ENCODE measurements at places on chromosomes 12 and 14.

- DNase-seq = no peak
Observed at GRCh38 chr12:121404734-121405133, 4.8 kb downstream of the RNF34 start.

DNA sequence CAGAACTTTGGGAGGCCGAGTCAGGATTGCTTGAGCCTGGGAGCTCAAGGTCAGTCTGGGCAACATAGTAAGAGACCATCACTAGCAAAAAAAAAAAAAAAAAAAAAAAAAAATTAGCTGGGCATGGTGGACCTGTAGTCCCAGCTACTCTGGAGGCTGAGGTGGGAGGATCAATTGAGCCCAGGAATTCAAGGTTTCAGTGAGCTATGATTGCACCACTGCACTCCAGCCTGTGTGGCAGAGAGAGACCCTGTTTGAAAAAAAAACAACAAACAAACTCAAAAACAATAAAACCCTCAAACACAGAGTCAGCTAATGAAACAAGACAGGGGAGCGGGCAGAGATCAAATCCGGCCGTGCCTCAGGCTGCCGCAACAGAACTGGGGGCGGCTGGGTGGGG lies 41.7 kb upstream of the DLK1 start:
- no peak for DNase-seq

GRCh38 chr14:94517641-94518257 lies 8.5 kb upstream of the SERPINA12 start:
- no peak for DNase-seq

DNA sequence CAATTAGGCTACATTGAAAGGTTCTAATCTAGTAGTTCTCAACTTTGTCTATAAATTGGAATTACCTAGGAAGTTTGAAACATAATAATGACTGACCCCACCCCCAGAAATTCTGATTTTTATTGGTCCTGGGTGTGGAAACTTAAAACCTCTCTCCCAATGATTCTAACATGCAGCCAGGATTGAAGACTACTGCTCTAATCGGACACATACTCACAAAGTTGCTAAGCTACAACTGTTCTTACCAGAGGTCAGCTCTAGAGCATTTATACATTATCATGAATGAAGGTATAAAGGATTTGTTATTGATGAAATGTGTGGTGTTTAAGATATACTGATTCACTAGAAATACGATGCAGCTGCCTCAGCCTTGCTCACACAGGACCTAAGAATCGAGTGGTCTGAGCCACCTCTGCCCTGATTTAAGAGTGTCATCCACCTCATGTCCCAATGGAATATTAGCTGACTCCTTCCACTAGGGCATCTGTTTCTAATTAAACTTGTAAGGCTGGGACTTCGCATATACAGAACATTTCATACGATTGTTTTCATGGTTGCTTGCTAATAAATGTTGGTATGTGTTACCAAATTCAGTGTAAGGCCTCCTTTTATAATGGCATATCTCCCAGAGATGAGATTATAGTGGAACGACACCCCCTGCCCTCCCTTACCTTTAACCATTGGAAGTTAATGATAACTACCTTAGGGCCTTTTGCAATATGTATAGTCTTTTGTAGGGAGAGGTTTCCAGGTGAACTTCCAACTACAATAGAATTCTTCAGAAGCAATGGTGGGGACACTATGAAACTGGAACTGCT lies 410.8 kb upstream of the PDE3A start:
- no peak for DNase-seq

- DNase-seq = no peak
Observed at GRCh38 chr14:85461432-85462133, 68.4 kb upstream of the FLRT2 start.

DNA sequence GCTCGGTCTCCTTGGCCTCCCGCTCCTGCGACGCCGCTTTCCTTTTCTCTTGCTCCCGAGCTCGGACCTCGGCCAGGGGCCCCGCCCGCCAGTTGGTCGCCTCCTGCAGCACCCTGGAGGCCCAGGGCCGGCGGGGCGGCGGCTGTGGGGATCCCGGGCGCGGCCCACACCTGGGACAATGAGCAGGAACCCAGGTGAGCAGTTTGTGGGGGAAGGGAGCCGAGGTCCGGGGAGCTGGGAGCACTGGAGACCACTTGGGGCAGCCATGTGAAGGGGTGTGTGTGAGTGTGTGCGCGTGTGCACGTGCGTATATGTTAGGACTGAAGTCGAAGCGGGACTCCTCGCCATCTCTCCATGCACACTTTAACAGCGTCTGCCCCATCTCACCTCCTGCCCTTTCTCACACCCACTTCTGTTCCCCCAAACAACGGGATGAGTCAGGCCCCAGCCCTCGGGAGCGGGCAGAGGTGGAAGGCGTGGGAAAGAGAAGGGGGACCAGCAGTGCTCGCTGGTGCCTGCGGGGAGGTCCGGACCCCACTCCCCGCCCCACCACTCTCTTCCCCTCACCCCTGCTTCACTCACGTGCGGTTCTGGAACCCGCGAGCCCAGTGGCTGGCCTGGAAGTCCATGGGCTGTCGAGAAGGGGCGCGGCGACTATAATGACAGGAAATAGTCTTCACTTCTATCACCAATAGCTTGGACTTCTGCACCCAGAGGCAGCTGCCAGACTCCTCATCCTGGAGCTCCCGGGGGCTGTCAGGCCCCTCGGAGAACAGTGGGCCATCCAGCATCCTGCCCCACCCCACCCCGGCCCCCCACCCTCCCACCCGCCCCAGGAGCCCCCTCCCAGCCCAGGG lies 450 bp downstream of the DDN start:
- no peak for DNase-seq

- no peak for DNase-seq
Observed at GRCh38 chr12:24948420-24948756, 513 bp downstream of the BCAT1 start.

DNA sequence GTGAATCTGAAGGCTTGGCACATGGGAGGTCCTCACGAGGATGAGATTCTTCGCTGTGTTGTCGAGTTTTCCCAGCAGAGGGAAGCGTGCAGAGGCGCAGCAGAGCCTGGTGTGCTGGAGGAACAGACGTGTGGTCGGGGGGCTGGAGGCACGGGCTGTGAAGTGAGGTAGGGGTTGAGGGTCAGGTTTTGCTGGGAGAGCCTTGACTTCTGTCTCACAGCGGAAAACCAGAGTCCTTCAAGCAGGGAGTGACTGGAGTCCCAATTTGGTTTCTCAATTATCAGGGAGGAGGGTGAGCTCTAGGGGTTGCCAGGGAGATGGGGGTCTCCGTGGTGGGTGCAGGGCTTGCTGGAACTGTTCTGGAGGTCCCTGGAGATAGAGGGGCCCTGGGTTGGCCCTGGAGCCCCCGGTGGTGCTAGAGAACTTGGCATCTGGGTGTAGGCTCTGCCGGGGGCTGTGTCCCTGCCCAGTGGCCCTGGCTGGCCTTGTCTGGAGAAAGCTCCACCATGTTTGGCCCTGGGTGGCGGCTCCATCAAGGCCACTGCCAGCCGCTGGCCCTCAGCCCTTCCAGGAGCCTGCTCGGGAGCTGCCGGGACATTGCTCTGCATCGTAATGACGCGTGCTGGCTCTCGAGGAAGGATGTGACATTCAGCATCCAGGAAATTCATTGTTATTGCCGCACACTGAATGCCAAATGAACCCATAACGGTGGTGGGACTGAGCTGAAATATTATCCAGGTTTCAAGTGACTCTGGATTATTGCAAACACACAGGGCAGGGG lies 215.7 kb downstream of the KIF26A start:
- DNase-seq = no peak

DNA sequence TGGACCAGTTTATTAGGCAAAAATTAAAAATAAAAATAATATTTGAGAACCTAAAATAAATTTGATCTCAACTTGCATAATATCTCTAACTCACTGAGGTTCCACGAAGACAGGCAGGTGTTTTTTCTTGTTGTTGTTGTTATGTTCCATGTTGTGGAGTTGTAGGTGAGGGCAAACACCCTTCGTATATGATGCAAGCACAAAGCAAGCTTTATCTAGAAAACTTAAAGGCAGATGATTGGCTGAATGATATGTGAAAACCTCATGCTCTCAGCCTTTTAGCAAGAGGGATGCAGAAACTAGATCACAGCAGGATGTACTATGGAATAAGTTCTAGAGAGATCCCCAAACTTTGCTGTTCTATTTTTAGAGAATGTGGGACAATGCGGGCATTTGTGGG lies 502.7 kb downstream of the ETNK1 start:
- no peak for DNase-seq

DNA sequence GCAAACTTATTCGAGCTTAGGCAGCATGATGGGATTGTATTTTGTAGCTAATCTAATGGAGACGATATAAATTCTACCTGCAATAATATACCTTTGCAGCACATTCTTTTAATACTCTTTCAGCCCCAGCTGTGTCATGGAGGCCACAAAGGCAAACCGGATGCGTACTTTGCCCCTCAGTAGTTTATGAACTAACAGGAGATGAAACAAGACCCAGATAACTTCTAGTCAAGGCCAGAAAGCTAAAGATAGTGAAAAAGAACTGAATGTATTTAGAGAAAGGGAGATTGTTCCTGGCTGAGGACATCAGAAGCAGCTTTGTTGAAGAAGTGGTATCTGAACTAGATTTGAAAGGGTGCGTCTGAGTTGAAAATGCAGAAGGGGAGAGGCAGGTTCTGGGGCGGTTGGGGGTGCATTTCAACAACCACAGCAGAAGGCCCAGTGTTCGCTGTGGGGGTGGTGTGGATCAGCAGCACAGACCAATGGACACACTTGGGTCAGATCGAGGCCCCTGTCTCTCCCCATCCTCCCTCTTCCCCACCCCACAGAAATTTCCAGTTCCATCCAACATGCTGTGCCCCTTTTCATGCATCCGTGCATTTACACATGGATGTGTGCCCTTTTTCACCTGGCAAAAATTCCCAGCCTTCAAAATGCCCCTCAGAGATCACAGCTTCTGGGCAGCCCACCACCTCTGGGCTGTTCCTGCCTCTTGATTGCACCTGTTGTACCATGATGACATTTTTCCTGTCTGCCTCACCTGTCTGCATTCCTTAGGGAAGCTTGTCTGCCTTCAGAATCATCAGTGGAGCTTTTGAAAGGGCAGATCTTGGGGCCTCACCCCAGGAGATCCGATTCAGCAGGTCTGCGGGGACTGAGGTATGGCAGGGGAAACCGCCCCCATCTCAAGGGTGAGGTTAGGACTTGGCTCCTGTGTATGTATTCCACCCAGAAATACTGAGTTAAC lies 2.2 kb downstream of the ZNF839 start:
- DNase-seq = no peak

- no peak for DNase-seq
Observed at GRCh38 chr14:40248671-40249070, 816.4 kb upstream of the FBXO33 start.

DNA sequence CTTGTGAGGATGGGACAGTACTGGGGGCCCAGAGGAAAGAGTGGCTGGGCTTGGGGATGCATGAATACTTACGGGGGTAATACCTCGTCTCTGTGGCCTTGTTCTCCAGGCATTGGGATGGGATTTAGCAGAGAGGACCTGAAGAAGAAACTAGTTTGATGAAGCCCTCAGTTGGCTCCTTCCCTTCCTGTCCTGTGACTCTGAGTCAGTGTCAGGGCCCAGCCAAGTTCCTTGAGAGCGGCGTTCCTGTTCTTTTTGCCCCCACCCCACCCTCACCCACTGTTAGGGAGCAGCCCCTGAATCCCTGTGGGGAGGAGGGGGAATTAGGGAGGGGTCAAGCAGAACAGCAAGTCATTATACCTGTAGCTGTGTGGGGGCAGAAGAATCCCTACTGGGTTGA lies 5.2 kb upstream of the LRP1-AS start:
- DNase-seq = no peak

DNA sequence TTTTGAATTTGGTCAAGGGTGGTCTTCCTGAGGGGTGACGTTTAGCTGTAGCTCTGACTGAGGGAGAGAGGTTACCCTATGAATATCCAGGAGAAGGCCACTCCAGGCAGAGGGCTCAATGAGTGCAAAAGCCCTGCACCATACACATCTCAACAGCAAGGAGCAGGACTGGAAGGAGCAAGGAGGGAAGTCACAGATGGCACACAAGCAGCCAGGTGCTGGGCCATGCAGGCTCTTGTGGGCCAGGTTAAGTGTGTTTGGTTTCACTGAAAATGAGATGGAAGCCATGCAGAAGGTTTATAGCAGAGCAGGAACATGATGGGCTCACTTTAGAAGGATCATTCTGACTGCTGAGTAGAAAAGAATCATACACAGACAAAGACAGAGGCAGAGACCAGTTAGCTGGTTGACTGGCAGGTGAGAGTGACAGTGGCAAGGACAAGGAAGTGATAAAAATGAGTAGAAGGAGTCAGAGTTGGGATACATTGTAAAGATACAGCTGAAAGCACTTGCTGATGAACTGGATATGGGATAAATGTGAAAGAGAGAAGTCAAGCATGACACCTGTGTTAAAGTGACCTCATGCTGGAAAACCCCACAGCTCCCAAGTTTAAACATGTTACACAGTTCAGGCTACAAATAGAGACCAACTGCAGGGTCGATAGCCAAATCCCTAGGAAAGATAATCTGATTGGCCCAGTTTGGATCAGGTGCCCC lies 81.2 kb downstream of the PRKD1 start:
- no peak for DNase-seq

DNA sequence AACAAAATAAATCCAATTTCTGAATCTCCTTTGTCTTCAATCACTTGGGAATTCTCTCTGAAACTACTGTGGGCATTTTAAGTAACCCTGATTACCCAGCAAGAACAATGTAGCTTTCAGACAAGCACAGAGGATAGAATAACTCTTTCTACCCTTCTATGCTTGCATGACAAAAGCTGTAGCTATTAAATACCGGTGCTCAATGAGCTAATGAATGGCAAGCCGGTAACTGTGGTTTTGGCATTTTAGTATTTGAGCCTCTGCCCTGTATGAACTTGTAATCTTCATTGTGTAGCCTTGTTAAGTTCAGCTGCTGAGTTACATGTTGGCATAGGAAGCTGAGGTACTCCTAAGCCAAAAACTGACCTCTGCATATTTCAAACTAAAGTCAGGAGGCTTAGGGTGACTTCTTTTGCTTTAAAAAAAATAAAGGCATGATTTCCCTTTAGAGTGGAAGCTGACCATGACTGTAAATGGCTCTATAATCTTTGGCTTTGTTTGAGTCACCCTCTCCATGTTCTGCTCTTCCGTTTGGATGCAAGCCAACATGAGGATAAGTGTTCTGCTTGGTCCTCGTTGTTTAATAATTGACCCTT lies 171.0 kb upstream of the HIF1A start:
- DNase-seq = no peak

DNA sequence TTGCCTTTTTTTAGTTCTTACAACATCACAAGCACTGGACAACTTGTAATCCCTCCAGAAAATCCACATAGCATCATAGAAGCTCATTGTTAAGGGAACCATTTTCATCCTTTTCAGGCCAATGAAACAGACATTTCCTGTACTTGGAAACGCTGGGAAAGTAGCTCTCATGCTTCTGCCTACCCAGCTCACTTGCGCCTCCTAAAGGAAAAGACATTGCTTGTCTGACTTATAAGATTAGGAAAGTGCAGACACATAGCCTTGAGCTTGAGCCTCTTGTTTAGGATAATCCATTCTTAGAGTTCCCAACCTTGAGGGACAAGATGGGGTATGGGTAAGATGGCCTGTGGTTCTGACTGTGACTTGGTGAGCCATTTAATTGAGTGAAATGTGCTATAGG lies 589.5 kb downstream of the NOVA1 start:
- no peak for DNase-seq
